ENCODE measurements at places on chromosomes 7 and 10. TPM values are rescaled to one million over a fixed set of nuclear protein-coding genes. Genes with fewer than 3 reads are reported as not detected.

- DNase-seq: no peak
Observed at GRCh38 chr7:106619213-106619612, 41.7 kb downstream of the CCDC71L start.

GRCh38 chr10:93478873-93479272 is 3.3 kb downstream of the MYOF start:
- no peak for DNase-seq

- peak; percentile 5 for DNase-seq
Observed at GRCh38 chr7:44212018-44212417, 11.2 kb downstream of the YKT6 start.

DNA sequence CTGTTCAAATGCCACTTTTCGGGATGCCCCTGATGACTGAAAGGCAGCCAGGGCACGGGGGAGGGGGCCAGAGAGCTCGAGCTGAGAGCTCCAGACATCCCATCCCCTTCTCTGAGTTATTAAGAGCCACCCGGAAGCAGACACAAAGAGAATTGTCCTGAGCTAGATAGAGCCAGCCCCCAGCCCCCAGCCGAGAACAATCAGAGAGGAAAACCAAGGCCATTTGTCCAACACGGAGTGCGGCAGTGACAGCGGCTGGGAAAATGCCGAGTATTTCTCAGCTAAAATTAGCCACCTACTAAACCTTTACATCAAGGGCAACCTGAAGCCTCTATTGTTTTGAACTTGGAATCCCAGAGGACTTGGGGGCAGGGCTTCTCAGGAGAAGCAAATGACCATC is 51.0 kb downstream of the UNC5B start:
- DNase-seq: peak; percentile 23

GRCh38 chr7:159143780-159144757 is 598 bp downstream of the VIPR2 start:
- DNase-seq: peak; percentile 53

Gene BLNK
- total RNA-seq: not detected

Gene VPS26A
- total RNA-seq: 37.4 TPM

All from WTC11 (cell line).